ENCODE measurements at places on chromosomes 7 and 10. TPM values are rescaled to one million over a fixed set of nuclear protein-coding genes. Genes with fewer than 3 reads are reported as not detected.

CRYGN gene
- total RNA-seq: not detected

BMPER gene
- total RNA-seq: 4.6 TPM

BTBD16 gene
- 0.43 TPM for total RNA-seq

AMZ1 gene
- total RNA-seq: 0.08 TPM

CYP2C19 gene
- total RNA-seq: not detected

SEPTIN7 gene
- total RNA-seq: 228 TPM

ASL gene
- total RNA-seq: 22.9 TPM

IL15RA gene
- total RNA-seq: 2.3 TPM

LRIT1 gene
- not detected for total RNA-seq

CDK14 gene
- 0.13 TPM for total RNA-seq

CFAP43 gene
- 0.61 TPM for total RNA-seq

SPDYE9 gene
- total RNA-seq: not detected

NEUROG3 gene
- not detected for total RNA-seq

PRKAG2 gene
- 45.7 TPM for total RNA-seq

EPHA1 gene
- total RNA-seq: not detected

BMI1 gene
- 35.0 TPM for total RNA-seq

TET1 gene
- 0.71 TPM for total RNA-seq

OR13A1 gene
- total RNA-seq: not detected

FAS gene
- total RNA-seq: 30.9 TPM

MTERF1 gene
- total RNA-seq: 12.0 TPM

AMPH gene
- total RNA-seq: 0.12 TPM

PGAM2 gene
- total RNA-seq: not detected
